Aorta (tissue), 5 donors: ENCODE measurements at places on chromosomes 2 and 18. TPM values are rescaled to one million over a fixed set of nuclear protein-coding genes. Genes with fewer than 3 reads are reported as not detected.

The SLC23A3 gene
- total RNA-seq, result 7.3 TPM

DNA sequence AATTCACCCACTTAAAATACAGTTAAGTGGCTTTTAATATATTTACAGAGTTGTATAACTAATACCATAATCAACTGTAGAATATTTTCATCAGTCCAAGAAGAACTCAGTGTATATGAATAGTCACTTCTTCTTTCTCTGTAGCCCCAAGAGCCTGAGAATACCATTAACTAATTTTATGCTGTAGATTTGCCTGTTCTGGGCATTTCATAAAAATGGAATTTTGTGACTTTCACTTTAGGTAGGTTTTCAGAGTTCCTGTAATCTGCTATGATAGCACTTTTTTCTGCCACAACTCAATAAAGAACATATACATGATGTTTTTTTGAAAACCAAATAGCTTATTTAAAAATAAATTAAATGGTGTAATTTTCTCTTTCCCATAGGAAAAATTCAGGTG is 57.6 kb downstream of the CCDC102B start:
- DNase-seq, result no peak

The GAL3ST2 gene
- not detected for total RNA-seq

DNA sequence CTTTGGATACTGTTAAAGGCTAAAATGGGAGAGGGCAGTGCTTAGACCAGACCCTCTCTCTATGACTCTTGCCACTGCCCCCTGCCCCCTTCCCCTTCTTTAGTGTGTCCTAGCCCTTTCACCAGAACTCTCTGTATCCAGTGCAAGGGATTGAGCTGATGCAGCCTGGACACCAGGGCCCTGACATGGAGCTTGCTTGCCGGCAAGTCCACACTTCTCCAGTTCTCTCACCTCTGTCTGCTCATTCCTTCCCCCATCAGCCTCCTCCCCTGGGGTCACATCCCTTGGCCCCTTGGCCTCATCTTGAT is 1.5 kb upstream of the WNT6 start:
- DNase-seq, result no peak

GRCh38 chr2:241555711-241556110 is 2.8 kb upstream of the BOK start:
- no peak for DNase-seq

The BAZ2B gene
- total RNA-seq, result 82.6 TPM

DNA sequence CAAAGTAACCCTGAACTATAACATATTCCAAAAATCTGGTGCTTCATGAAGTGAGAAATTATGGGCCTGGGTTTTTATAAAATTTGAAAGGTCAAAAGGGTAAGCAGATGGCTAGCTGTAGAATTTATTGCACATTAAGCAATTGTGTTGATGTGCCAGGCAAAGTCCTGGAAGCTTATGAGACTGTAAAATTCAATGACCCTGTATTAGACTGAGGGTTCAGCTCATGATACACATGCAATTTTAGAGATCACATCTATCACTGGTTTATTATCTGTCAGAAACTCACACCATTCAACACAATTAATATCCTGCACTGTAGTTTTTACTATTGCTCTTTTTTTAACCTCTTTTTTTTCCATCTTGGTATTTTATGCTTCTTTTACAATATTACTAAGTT is 1162.6 kb upstream of the SLC39A10 start:
- DNase-seq, result no peak

DNA sequence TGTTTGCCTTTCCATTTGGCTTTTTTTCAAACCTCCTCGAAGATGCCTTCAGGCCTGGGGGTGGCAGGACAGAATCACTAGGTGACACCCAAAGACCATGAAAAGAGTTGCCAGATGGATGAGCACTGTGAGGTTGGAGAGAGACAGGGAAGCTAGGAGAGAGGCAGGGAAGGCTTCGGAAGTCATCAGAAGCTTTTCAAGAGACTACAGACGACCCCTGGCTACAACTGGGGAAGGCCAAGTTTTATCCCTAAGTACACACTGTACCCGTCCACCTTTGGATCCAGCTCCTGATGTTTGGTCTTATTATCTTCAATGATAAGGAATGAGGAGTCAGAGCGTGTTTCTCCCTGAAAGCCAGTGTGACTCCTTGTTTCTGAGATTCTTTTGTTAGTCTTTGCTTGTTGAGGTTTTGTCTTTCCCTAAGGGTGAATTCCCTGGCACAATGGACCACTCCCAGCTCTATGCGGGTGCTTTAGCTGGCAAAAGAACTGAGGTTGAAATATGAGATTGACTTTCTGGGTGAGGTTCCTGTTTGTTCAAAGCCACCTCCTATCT is 33.4 kb upstream of the SLC9A2 start:
- DNase-seq, result no peak

The THSD7B gene
- total RNA-seq, result 5.1 TPM
